Midbrain (tissue), 1 donor: ENCODE measurements at places on chromosomes 12 and 14.

DNA sequence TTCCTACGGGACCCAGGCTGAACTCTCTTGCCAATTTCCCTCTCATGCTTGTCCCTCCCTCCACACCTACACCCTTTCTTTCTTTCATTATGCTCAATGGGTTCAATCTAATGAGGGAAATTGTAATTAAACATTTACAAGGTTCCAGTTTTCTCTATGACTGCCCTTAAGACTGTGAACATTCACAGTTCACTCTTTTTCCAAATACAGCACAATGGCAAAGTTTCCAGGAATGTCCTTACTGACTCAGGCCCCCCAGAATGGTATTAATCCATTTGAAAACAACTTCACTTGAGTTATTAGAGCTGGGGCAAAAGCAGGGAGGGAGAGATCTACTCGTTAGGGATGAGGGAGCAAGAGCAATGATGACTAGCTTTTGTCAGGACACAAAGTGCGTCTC lies 892.1 kb downstream of the NRXN3 start:
- no peak for DNase-seq

GRCh38 chr12:25189656-25190055 lies 5.3 kb downstream of the DNAI7 start:
- no peak for DNase-seq

DNA sequence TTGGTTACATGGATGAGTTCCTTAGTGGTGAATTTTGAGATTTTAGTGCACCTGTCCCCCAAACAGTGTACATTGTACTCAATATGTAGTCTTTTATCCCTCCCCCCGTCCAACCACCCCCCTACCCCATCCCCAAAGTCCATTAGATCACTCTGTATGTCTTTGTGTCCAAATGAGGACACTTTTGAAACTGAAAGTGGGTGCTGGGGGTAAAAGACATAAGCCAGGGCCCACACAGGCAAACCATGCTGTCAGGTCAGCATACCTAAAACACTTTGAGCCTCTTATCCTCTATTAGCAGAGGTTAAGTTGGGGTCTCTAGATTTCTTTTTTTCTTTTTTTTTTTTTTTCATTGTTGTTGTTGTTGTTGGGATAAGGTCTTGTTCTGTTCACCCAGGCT lies 31.3 kb upstream of the KICS2 start:
- DNase-seq: no peak

DNA sequence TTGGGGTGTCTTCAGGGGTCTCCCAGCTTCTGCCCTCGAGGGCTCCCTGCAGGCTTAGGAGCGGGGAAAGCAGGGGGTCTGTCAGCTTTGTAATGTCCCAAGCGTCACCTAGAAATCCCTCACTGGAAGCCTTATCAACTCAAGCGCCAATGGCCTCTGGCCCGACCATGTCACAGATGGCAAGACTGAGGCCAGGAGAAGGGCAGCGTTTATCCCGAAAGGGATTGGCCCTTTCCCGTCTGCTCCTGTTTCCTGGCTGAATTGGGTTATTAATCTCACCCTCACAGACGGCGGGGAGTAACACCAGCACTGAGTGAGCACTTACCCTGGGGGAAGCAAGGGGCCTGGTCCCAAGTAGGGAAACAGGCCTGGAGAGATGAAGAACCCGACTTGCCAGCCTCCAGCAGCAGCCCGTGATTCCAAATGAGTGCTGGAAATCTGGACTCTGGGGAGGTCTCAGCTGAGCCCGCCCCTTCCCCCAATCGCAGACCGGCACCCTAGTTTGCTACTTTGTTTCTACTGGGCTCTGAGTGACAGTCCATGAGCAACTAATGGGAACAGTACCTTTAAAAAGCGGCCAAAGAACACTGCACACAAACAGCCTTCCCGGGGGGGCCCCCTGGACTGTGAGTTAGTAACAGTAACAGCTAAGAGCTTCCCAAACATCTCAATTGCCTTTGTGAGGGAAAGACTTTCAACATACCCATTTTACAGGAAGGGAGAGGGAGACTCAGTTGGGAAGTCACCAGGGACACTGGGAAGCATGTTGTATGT lies 2.1 kb upstream of the NCOR2 start:
- no peak for DNase-seq

GRCh38 chr12:130322263-130322662 lies 15.4 kb upstream of the PIWIL1 start:
- no peak for DNase-seq

- DNase-seq: no peak
Observed at GRCh38 chr14:99062216-99062615, 209.8 kb downstream of the BCL11B start.

DNA sequence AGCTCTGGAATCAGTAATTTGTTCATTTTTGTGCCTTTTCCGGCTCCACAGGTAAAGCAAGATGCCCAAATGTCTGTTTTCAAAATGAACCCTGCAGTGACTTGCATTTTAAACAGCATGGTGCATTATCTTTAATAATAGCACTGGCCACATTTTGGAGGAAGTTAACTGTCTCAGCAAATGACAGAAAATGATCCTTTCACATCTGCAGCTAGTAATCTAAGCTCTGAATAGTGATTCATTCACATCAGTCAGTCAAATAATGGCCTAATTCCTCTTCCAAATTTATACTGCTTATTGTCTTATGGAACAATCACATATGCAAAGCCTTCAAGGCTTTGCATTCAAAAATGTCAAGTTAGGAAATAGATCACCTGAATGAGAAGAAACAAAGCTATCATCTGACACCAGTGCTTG lies 75.6 kb downstream of the PPM1H start:
- no peak for DNase-seq

GRCh38 chr12:107226126-107226525 lies 132.8 kb upstream of the CRY1 start:
- DNase-seq: no peak

DNA sequence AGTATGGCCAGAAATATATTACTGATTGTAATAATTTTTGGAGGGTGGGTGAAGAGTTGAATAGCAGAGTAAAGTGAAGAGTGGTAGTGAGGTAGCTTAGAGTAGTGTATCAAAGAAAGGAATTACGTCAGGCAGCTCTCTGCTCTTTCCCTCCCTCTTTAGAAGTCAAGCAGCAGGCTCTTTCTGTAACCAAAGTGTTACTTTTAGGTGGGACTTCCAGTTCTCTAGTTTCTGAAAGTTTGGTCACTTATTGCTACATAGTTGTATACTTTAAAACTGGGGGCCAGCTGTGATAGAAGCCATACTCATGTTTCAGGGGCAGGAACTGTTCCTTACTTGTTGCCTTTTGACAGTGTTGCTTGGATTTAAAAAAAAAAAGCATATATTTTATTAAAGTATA lies 30.6 kb downstream of the ATF7IP start:
- DNase-seq: no peak

DNA sequence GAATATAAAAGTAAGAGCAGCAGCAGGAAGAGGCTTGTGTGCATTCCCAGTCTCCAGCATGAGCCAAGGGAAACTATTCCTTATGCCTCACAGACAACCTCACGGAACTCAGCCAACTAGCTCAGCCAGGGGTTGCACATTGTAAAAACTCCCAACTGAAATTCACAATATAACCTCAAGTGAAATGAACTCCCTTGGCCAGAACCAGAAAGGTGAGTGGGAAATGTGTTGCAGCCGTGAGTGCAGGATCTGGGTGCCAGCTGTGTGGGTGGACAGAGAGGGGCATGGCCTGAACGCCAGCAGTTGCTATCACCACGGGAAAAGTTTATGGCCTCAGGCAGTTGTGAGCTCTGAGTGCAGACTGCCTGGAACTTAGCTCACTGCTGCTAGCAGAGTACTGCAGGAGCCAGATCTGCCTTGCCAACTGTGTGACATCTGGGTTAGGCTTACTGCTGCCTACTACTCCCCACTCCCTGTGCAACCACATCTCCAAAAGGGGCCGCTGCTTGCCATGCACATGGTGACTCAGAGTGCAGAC lies 2.3 kb upstream of the CLEC1A start:
- DNase-seq: no peak

DNA sequence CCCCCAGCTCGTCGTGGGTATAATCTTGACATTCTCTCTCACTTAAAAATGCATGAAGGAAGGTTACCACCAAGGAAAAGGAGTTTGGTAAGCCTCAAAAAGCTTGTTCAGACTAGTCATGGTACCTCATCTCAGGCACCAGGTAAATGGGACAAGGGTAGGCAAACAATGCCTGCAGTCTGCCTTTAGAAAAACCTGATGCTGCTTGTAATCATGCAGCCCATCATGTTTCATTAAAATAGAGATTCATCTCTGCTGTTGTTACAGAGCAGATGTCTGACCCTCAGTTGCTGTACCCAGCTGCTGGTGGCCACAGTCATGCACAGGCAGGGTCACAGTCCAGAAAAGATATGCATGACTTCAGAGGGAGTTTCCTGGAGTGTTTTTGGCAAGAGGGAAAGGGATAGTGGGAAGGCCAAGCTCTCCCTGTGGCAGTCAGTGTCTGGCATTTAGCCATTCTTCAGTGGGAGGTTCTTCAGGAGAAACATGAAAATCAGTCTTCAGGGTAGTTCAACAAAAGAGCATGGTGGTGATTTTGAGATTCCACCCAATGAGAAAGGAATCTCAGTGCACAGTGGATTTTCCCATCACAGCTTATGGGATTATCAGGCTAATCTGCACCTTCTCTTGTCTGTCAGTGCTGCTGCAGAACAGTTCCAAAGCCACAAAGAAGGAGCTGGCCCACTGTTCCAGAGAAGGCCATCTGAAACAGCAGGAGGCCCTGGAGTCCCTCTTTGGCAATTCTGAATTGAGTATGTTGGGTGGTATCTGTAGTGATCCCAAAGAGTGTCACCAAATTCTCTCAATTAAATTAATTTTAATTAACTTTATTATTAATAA lies 202.7 kb upstream of the FRMD6 start:
- no peak for DNase-seq

- DNase-seq: no peak
Observed at GRCh38 chr14:24988760-24989159, 61.2 kb downstream of the STXBP6 start.

DNA sequence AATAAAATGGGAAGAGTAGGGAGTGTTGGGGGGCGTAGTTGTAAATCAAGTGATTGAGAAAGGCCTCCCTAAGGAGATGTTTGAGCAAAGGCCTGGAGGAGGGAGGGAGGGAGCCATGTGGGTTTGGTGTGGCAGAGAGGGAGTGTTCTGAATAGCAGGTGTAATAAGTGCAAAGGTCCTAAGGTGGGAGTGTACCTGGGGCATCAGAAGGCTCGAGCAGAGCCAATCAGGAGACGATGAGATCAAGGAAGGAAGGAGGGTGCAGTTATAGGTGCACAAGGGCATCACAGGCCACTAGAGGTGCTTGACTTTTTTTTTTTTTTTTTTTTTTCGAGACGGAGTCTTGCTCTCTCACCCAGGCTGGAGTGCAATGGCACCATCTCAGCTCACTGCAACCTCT lies 77.9 kb upstream of the PLXNC1 start:
- no peak for DNase-seq

DNA sequence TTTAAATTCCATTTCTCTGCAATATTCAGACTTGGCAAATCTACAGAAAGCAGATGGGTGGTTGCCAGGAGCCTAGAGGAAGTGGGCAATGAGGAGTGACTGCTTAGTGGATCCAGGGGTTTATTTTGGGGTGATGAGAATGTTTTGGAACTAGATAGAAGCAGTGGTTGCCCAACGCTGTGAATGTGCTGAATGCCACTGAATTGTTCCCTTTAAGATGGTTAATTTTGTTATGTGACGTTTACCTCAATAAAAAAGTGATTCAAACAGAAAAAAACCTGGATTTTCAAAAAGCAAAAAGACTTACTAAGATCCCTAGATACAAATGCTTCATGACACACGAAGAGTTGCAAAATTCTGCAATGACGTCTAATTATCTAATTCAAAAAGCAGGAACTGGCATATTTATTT lies 34.2 kb downstream of the DAO start:
- peak; percentile 30 for DNase-seq

- DNase-seq: no peak
Observed at GRCh38 chr14:32820181-32820580, 118.5 kb upstream of the NPAS3 start.

DNA sequence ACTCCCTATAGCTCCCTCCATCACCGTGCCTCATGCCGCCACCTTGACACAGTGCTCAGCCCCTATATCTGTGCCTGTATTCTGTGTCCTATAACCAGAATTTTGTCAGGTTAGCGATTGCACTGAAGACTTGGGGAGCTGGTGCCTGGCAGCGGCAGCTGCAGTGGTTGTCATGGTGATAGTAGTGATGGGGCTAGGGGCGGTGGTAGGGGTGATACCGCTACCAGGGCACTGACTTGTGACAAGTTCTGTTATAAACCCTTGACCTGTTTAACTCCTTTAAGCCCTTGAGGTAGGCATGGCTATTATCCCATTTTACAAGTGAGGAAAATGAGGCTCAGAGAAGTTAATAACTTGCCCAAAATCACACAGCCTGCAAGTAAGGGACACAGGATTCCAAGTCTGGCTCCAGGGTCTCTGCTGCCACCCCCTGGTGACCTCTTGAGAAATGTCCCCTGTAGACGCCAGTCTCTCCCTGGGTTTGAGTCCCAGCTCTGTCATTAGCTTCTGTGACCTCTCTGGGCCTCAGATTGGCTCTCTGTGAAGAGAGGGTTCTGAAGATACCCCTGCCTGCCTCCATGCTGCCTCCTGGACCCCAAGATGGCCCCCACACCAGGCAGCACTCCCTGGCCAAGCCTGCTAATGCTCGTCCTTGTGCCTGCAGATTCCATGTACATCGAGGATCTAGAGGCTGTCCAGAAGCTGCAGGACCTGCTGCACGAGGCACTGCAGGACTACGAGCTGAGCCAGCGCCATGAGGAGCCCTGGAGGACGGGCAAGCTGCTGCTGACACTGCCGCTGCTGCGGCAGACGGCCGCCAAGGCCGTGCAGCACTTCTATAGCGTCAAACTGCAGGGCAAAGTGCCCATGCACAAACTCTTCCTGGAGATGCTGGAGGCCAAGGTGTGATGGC lies 121.9 kb downstream of the ESRRB start:
- DNase-seq: no peak

- DNase-seq: no peak
Observed at GRCh38 chr12:4742416-4742970, 22.3 kb downstream of the GALNT8 start.

DNA sequence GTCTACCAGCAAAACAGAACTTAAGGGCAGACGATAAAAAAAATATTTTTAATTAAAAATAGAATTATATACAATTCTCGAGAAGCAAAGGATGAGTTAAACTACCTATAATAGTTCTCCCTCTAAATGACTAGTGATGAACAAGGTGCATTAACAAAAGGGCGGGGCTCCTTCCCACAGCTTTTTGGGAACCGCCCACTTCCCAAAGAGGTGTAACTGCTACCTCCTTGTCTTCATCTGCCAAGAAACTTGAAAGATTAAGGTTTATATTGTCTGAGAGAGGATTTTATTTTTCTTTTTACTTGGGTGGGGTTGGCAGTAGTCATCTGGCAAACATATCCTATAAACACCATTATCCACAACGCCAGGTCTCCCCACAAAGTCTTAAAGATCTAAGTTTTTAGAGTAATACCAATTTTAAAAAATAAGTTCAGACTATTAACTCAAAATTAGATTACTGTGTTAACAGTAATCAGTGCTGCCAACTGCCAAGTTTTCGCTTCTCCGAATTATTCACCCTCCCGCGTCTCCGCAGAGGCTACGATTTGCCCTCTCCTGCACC lies 938 bp downstream of the RALGAPA1 start:
- no peak for DNase-seq

GRCh38 chr12:96371138-96371789 lies 29.0 kb downstream of the CDK17 start:
- no peak for DNase-seq
